ENCODE measurements at places on chromosomes 2 and 18. TPM values are rescaled to one million over a fixed set of nuclear protein-coding genes. Genes with fewer than 3 reads are reported as not detected.

The CYP27A1 gene
- total RNA-seq, result 1.6 TPM

The HRH4 gene
- not detected for total RNA-seq

The POTEJ gene
- total RNA-seq, result not detected

The CSRNP3 gene
- 0.05 TPM for total RNA-seq

The SGPP2 gene
- 1.6 TPM for total RNA-seq

The METTL4 gene
- 15.5 TPM for total RNA-seq

The HTR2B gene
- not detected for total RNA-seq

The CHN1 gene
- 3.6 TPM for total RNA-seq

The CD8B2 gene
- total RNA-seq, result not detected

The TPO gene
- not detected for total RNA-seq

The IL36RN gene
- total RNA-seq, result not detected

The RTP5 gene
- total RNA-seq, result not detected

The RBMS1 gene
- total RNA-seq, result 17.6 TPM

The NOL4 gene
- not detected for total RNA-seq

The NAT8 gene
- not detected for total RNA-seq

The RBBP8 gene
- 66.6 TPM for total RNA-seq

The CLASP1 gene
- 41.9 TPM for total RNA-seq

The OSBPL6 gene
- 11.6 TPM for total RNA-seq

The TEX44 gene
- not detected for total RNA-seq

The EVX2 gene
- total RNA-seq, result not detected

The NBAS gene
- total RNA-seq, result 32.8 TPM

The SETBP1 gene
- total RNA-seq, result 0.05 TPM

The COL4A3 gene
- 4.9 TPM for total RNA-seq

Measured in HCT116 (cell line).